ENCODE measurements at places on chromosomes 6 and 20. TPM values are rescaled to one million over a fixed set of nuclear protein-coding genes. Genes with fewer than 3 reads are reported as not detected.
A peak's percentile ranks its signal among the peaks of the same experiment; 100 is the strongest.

DNA sequence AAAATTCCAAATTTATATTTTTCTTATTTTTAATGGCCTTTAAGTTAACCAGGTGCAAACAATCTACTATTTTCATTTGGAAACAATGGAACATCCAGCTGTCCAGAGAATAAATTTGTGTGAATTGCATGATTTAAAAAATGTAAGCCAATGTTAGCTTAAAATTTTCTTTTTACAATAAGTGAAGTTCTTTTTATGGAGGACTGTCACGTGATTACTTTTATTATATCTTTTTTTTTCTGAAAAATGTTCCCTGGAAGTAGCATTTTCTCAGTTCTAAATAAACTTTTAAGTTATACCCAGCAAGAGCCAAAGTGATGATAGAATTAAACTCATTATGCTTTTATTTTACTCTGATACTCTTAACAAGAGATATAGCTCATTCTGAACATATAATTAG, 267.7 kb upstream of the SLC35B3 start:
- DNase-seq: no peak

GRCh38 chr20:40568200-40568599, 120.8 kb downstream of the MAFB start:
- DNase-seq: no peak

DNA sequence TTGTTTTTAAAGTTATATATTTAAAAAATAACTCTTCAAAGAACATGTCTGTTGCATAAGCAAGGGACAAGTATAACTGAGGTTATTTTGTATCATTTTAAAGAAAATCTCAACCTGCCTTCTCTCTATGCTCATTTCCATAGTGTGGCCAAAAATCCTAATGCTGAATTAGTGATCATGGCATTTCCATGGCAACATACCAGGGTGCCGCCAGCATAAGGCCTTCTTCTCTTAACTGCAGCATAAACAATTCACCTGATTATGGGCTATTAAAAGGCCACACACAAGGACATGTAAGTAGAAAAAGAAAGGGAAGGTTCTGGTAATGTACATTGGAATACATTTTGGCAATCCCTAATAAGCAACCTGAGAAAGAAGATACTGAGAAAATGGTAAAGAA, 95.1 kb upstream of the RNF217 start:
- no peak for DNase-seq

DNA sequence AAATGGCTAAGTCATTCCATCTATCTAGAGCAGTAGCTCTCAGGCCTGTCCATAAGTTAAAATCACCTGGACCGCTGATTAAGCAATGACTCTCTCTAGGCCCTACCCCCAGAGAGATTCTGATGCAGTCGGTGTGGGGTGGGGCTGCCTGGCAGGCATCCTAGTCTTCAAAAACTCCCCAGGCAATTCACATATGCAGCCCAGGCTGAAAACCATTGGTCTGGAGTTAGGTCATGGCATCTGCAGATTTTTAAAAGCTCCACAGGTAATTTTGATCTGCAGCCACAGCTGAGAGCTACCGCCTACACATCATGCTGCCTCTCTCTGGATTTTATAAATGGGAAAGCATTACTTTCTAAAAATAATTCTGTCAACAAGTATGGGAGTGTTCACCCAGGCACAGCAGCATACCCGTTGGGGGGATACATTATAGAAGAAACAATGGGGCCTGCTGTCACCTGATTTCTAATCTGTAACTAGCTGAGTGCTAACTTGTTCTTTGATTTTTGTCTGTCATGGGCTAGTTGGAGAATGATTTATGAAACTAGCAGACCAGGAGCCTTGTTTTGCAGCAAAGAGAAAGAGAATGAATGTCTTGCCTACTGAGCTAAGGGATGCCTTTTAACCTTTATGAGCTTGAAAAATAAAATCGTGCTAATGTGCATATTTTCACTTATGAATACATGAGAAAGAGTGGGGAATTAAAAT, 44.1 kb upstream of the ATXN1 start:
- DNase-seq: peak; percentile 5

- DNase-seq: no peak
Observed at GRCh38 chr20:3330046-3330741, 77.3 kb downstream of the DNAAF9 start.

DNA sequence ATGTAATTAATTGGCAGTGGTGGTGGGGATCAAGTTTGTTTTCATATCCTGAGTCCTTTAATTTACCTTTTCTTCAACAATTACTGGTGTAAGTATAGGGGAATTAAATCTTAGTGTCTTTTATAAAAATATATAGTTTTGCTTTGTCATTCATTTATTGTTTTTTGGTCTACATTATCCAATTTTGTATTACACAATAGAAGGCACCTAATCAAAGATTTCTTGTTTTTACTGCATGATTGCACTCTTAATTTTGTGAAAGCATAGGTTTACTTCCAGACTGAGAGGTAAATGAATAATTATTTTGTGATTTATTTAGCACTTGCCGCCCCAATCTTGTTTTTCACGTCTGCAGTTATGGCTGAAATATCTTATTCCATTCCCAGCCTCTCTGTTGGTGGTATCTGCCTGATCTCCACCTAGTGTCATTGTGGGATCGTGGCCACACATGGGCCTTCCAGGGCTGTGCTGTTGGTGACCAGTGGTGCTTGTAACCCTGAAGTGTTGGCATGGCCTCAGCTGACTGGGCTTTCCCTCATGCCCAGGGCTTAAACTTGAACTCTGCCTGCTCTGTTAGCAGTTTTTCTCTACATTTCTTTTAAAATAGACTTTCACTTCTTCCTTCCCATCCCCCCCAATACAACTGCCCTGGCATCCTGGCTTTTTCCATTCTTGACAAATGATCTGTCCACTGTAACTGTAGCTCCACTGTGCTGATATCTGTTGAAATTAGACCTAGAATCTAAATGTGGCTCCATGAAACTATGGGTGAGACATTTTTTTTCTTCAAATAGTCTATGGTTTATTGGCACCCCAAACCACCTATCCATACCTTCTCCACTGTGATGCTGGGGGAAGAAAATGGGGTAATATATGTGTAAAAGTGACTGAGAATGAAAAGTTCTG, 24.8 kb downstream of the E2F3 start:
- no peak for DNase-seq

DNA sequence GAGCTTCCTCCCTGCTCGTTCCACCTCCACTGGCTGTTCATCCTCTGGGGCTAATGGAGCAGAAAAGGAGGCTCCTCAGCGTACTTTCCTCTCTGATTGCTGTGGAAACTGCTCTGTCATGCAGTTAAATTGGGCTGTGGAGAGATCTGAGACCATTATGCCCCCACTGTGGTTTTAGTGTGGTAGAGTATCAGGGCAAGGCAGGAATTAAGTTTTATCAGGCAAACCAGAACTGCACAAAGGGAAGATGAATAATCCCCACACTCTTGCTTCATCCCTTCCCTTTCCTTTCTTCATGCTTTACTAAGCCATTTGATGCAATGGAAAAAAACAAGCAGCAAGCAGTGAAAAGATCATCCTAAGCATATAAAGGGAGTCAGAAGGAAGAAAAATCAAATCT, 11.9 kb upstream of the ME1 start:
- peak; percentile 76 for DNase-seq

DNA sequence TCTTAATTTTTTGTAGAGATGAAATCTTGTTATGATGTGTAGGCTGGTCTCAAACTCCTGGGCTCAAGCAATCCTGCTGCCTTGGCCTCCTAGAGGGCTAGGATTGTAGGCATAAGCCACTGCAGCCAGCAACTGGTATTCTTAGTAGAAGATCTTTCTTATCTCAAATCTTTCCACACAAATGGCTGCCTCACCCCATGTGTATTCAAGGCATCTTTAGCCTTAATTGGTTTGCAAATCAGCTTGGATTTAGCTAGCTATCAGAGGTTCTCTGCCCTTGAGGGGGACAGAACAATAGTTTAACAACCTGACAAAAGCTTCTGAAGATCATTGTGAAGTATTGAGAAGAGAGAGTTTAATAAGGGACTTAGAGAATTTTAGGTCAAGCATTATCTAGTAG, 17.9 kb upstream of the ABRACL start:
- no peak for DNase-seq

- DNase-seq: no peak
Observed at GRCh38 chr6:106133040-106133439, 46.9 kb downstream of the PRDM1 start.

GRCh38 chr6:7153789-7154188, 46.0 kb downstream of the RREB1 start:
- no peak for DNase-seq

GRCh38 chr20:5881703-5882102, 68.6 kb downstream of the TRMT6 start:
- no peak for DNase-seq

DNA sequence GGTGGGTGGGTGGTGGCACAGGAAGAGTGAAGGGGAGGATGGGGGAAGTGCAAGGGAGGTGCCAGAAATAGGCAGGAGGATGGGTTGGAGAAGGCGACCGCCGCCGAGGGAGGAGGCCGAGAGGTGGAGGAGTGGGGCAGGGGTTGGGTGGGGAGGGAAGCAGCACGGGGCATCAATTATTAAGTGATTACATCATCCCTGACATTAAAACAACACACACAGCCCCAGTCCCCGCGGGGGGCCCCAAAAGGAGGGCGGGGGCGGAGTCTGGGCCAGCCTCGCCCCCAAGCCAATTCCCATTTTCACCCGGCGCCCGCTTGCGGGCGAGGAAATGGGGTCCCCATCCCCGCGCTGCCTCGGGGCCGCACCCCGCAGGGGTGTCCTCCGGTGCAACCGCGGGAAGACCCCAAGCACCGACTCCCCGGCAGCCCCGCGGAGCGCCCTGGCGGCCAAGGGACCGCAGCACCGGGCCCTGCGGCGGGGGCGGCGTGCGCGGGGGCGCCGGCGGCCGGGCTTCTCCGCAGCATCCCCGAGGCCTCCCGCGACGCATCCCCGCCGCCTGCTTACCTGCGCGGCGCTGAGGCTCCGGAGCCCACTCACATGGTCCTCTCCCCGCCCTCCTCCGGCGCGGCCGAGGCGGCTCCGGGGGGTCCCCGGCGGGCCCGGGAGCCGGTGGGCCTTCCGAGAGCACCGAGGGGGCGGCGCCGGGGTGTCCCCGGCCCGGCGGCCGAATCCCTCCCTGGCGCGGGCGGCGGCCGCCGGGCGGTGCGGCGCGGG, 663 bp downstream of the FYN start:
- DNase-seq: no peak

- DNase-seq: peak; percentile 60
Observed at GRCh38 chr20:50309280-50309763, 118.7 kb downstream of the CEBPB start.

DNA sequence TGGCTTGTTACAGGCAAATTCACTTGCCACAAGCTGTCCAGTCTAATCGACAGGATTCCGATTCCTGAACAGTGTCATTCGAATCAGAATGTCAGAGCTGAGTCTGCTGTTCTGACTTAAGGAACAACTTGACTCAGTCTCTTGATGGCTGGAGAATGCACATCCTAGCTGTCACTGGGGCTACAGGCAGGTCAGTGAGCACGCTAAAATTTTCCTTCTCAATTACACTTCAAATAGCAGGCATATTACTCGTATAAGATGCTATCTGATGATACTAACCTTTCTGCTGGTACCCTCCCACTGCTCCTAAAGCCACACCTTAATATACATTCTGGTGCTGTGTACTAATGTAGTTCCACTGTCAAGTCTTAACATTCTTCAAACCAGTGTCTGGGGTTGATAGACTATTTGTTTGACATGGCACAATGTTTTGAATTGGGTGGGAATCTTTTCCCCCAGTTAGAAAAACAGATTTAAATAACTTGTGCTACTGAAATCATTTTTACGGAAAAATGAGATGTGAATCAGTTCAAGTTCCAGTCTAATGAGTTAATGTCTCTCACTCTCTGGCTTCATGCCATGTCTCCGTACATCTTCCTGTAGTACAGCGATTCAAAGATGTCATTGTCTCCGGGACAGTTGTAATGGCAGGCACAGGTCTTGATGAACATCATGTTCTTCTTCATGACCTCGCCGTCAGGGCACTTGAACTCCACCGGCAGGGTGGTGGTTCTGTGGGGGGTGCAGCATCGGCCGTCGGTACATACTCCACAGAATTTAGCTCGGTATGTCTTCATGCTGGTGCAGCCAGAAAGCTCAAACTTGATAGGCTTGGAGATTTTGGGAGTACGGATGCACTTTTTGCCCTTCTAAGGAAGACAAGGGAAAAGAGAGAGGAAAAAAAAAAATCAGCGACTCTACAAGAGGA, 2.2 kb downstream of the CCN2 start:
- peak; percentile 80 for DNase-seq

- no peak for DNase-seq
Observed at GRCh38 chr20:17935761-17936160, 32.8 kb downstream of the SNX5 start.

DNA sequence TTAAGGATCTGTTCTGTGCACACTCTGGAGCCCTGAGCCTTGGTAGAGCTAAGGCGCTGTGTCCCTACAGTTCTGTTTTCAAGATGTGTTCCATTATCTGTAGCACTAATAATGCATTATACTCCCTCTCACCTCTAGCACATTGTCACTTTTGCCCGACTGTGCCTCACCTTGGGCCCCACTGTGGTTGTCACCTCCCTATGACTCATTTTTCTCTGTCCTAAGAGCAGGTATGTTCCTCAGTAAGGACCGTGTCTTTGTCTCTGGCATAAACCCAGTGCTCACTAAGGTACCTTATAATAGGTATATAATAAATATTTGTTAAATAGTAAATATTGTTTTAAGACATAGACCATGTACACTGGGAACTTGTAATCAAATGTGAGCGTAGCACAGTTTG, 942.5 kb upstream of the CITED2 start:
- no peak for DNase-seq

DNA sequence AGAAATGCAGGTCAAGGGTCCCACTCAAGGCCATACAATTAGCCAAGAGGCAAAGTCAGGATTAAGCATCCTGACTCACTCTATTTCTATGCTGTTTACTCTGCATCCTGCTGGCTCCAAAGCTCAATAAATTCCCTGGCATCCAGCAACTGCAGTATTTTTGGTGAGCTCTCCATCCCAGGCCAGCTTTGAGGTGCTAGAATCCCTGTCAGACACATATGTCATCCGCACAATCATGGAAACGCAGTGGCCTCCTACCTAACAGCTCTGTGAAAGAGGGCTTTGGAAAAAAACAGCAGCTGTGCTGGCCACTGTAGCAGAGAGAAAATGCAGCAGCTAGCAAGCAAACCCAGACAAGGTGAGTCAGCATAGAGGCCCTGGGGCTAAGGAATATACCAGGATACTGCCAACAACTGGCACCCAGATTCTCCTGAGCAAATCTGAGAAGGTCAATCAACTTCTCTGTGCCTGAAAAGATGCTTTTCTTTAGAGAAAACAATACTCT, 58.4 kb downstream of the ANKEF1 start:
- DNase-seq: peak; percentile 78

Gene PRDM1
- 11.4 TPM for total RNA-seq

Gene LY6G6F
- total RNA-seq: not detected

Gene LHFPL5
- total RNA-seq: not detected

Gene THBD
- total RNA-seq: 14.2 TPM

Gene CST7
- total RNA-seq: 0.25 TPM

Gene TNFAIP3
- total RNA-seq: 16.8 TPM

Gene ZNF133
- total RNA-seq: 10.7 TPM

Gene MICA
- 70.0 TPM for total RNA-seq

Gene NMBR
- not detected for total RNA-seq

Gene FRK
- 0.77 TPM for total RNA-seq

Measured in astrocyte (in vitro differentiated cells and primary cell).